ENCODE measurements at places on chromosomes 2 and 18.

DNA sequence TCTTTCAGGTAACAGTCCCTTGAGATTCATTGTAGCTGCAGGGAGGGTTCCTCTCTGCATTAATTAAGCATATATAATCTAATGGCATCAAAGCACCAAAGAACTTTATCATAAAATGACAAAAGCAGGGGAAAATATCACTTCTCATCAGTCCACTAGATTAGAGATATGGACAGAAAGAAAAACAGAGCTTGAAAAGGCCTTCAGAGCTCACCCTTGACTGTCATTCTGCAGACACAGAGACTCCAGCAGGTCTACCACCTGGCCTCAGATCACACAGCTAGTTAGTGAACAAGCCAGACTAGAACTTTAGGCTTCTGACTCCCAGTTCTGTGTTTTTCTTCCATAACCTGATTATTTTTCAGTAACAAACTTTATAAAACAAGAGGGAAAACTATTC lies 88.5 kb downstream of the FIGN start:
- no peak for DNase-seq

- no peak for DNase-seq
Measured at GRCh38 chr18:6610466-6610865, 119.0 kb upstream of the ARHGAP28 start.

GRCh38 chr2:46340740-46341420 lies 43.7 kb downstream of the EPAS1 start:
- no peak for DNase-seq

DNA sequence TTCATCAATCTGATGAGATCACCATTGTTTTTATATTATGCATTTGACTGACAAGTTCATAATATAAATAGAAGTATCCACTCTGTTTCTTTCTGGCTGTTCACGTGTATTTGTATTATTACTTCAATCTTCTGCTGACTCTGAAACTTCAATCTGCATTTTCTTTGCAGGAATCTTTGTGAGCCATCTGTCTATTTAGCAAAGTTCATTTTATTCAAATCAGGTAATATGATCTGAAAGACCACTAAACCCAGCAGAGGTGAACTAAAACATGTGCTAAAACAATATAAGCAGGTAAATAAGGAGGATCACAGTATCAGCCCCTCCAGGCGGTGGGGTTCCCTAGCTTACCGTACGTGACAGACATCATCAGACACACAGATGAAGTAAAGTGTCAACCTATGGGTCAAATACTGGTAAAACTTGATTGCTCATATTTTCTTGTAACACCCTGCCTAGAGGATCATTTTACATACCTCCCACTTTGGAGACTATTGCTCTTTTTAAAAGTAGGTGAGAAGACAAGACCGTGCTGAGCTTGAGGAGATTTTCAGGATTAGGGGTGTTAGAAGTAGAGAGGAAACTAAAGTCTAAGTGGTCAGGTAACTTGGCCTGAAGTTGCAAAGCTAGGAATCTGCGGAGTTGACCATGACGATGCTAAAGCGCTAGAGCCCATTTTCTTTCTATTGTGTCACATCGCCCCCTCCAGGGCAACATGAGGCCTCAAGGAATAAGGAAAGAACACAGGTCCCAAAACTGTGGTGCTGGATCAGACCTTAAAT lies 9.0 kb downstream of the DTNB start:
- no peak for DNase-seq

GRCh38 chr18:10401521-10401920 lies 52.9 kb upstream of the APCDD1 start:
- no peak for DNase-seq
